ENCODE measurements at places on chromosomes 3 and 15.

- no peak for DNase-seq
Observed at GRCh38 chr3:44208568-44208967, 33.1 kb upstream of the TOPAZ1 start.

- DNase-seq: no peak
Observed at GRCh38 chr15:50330921-50331320, 24.1 kb downstream of the GABPB1 start.

DNA sequence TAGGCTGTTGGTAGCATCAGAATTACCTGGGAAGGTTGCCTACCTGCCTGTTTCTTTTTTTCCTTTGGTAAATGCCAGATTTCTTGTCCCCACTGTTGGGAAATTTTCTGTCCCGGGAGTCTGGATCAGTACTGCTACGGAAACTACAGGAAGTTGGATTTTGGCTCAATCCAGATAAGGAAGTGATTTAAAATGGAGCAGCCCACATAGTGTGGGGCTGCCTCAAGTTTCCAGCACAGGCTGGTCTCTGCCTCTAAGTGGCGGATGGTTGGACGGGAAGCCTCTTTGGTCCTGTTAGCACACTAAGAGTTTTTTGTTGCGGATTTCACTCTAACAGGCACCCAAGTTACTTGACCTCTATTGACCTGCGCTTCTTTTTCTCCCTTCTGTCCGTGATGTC is 54.7 kb downstream of the EEFSEC start:
- DNase-seq: no peak

DNA sequence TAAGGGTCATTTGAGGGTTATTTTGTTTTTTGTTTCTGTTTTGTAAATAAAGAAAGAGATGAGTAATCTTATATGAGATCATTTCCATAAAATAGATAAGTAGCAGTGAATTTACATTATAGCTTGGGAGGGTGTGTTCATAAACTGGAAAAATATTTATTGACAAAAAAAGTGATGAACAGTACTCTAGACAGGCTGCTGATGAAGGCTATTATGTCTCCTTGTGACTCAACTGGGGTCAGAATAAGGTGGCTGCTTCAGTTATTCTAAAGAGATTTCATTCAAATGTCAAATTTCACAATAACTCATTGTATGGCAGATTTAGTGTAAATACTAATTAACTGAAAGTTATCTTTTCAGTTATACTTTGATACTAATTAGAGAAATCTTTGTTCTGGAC is 251.1 kb upstream of the CMC1 start:
- no peak for DNase-seq
